ENCODE measurements at places on chromosomes 5 and 9.

- H3K4me3 ChIP-seq: no peak overlapping the region
Observed at GRCh38 chr5:7348168-7348854, 47.6 kb upstream of the ADCY2 start.

DNA sequence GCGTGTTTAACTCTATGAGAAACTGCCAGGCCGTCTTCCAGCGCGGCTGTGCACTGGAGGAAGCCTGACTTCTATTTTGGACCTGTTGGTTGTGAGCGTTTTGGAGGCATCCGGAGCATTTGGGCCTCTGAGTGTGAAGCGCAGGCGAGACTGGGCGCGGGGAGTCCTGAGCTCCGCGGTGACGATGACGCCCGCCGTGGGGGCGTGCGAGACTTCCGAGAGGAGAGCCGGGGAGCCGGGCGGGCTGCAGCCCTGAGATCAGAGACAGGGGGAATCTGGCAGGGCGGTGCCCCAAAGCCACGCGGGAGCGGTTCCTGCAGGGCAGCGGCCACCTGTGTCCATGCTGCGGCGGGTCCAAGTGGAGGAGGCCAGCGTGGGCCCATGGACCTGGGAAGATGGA lies 47.4 kb downstream of the NTNG2 start:
- H3K4me3 ChIP-seq: no peak overlapping the region
- H3K27me3 ChIP-seq: no peaks in the 10 kb centered on the region
- H3K36me3 ChIP-seq: no peaks in the 10 kb centered on the region
- no peak overlapping the region for H3K27ac ChIP-seq
- peaks cover 8% of the 10 kb centered on the region for H3K4me1 ChIP-seq

GRCh38 chr9:131708226-131709002 lies 31.5 kb downstream of the RAPGEF1 start:
- peak overlapping the region; percentile 38 for H3K27ac ChIP-seq
- no peaks in the 10 kb centered on the region for H3K36me3 ChIP-seq
- H3K27me3 ChIP-seq: no peaks in the 10 kb centered on the region
- no peak overlapping the region for H3K4me3 ChIP-seq
- H3K4me1 ChIP-seq: peaks cover 12% of the 10 kb centered on the region

- no peak for DNase-seq
- H3K4me1 ChIP-seq: no peaks in the 10 kb centered on the region
- H3K27me3 ChIP-seq: no peaks in the 10 kb centered on the region
- H3K4me3 ChIP-seq: no peak overlapping the region
- no peak overlapping the region for H3K27ac ChIP-seq
- H3K36me3 ChIP-seq: no peaks in the 10 kb centered on the region
Observed at GRCh38 chr5:73186976-73187375, 14.0 kb downstream of the TMEM174 start.

DNA sequence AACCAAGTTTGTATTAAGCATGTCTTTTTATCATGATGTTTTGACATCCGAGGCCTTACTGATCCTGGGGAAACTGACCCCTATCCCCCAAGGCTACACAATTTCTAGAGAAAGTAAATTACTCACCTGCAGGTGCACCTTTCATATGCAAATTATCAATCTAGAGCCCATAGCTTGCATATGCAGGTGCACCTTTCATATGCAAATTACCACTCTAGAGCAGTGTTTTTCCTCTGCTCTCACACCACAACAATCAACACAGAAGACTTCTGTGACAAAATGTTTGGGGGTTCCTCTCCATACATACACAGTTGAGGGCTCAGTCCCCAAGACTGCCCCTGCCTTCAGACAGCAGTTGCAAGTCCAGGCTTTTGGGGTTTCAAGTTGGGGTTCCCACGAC lies 203.7 kb upstream of the RORB start:
- H3K27me3 ChIP-seq: no peaks in the 10 kb centered on the region
- H3K4me3 ChIP-seq: no peak overlapping the region
- no peak overlapping the region for H3K27ac ChIP-seq
- H3K4me1 ChIP-seq: no peaks in the 10 kb centered on the region

- DNase-seq: peak; percentile 74
- H3K27ac ChIP-seq: no peak overlapping the region
- H3K36me3 ChIP-seq: no peaks in the 10 kb centered on the region
- H3K27me3 ChIP-seq: no peaks in the 10 kb centered on the region
Observed at GRCh38 chr5:103428411-103428871, 134.1 kb downstream of the NUDT12 start.

- peaks cover 38% of the 10 kb centered on the region for H3K4me1 ChIP-seq
- H3K27ac ChIP-seq: peak overlapping the region; percentile 96
- no peaks in the 10 kb centered on the region for H3K27me3 ChIP-seq
- DNase-seq: no peak
- H3K36me3 ChIP-seq: no peaks in the 10 kb centered on the region
Observed at GRCh38 chr9:97556036-97556720, 54.7 kb downstream of the TMOD1 start.

DNA sequence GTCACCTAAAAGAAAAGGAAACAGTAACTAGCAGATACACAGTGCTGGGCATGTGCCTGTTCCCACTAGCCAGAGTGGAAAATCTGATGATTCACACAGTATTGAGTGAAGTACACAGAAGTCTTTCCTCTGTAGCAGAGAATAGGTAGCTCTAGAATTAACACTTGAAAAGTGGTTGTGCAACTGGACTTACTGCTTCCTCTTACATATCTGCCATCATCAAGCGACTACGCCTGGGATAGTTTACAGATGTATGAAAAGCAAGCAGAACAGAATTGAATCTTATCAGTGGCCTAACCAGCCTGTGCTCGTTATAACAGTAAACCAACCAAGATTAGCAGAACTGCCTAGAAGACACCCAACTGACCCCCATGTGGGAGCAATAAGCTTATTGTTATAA lies 130.6 kb downstream of the DTWD2 start:
- DNase-seq: no peak
- H3K27ac ChIP-seq: no peak overlapping the region
- no peaks in the 10 kb centered on the region for H3K36me3 ChIP-seq

- H3K27ac ChIP-seq: no peak overlapping the region
- DNase-seq: peak; percentile 49
- no peak overlapping the region for H3K4me3 ChIP-seq
- H3K4me1 ChIP-seq: no peaks in the 10 kb centered on the region
- no peaks in the 10 kb centered on the region for H3K27me3 ChIP-seq
Observed at GRCh38 chr9:90815183-90815943, 13.7 kb downstream of the SYK start.

DNA sequence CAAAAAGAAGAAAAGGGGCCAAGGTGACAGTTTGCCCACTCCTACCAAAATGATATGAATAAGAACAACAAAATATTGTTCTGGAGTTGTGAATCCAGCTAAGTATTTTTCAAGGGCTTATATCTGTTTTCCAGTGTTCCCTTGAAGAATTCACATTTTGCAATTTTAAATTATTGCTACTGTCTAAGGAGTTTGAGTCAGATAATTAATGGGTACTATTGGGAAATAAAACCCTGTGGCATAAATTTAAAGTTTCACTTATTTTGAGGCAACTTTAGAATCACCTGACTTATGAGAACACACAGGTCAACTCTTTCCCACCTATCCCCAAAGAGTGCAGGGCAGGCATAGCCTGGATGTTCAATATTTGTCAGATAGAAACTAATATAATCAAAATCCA lies 188.0 kb upstream of the GHR start:
- H3K27me3 ChIP-seq: no peaks in the 10 kb centered on the region
- no peaks in the 10 kb centered on the region for H3K4me1 ChIP-seq
- H3K4me3 ChIP-seq: no peak overlapping the region
- no peaks in the 10 kb centered on the region for H3K36me3 ChIP-seq

DNA sequence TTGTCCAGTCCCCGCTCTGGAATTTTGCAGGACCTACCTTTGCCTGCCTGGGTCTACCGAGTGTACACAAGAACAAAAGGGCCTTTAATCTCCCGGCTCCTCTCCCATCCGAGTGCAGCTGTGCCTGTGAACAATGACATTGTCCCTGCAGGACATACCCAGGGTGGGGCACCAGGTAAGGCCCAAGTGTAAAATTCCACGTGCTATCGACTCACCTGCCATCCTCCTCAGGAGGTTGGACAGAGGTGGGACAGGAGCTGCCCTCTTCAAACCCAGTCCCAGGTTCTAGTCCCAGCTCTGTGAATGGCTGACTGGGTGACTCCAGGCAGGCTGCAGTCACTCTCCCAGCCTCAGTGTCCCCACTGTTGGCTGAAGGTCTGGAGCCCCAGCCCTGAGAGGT lies 159.6 kb upstream of the ALDH1B1 start:
- H3K4me1 ChIP-seq: no peaks in the 10 kb centered on the region
- no peaks in the 10 kb centered on the region for H3K27me3 ChIP-seq
- no peak overlapping the region for H3K27ac ChIP-seq
- DNase-seq: no peak
- no peaks in the 10 kb centered on the region for H3K36me3 ChIP-seq
- H3K4me3 ChIP-seq: no peak overlapping the region

DNA sequence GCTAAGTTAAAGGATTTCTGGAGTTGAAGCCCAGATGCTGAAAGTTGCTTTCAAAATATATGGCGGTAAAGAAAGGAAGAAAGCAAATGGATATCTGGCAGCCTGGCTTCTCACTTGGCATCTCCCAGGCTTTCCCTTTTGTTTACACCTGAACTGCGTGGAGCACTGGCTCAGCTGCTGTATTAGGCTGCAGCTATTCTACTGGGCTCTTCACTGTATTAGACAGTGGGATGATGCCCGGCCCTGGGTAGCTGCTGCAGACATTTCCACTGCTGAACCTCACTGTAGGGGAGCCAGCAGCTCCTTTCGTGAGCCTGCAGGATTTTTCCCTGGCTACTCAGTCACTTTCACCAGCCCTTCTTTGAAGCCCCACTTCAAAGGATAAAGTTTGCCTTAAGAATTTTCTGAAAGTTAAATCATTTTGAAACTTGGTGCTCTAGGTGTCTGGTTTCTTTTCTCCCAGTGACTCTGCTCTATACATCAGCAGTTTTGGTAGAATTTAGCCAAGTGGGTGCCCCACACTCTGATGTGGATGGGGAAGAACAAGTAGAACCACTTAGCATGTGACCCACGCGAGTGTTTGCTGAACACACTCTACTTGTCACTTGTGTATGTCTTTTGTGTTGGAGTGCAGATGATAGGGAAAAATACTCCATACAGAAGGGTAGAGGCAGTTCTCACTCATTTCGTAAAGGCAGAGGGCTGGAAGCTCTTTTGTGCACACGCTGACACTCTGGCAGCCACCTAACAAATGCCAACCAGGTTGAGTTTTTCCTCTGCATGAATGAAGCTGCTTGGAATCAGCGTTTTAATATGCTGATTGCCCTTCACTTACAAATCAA lies 49.9 kb downstream of the C9orf152 start:
- H3K27ac ChIP-seq: no peak overlapping the region
- no peaks in the 10 kb centered on the region for H3K36me3 ChIP-seq
- DNase-seq: no peak
- H3K4me3 ChIP-seq: no peak overlapping the region

GRCh38 chr5:52893863-52894262 lies 95.3 kb upstream of the ITGA2 start:
- H3K4me3 ChIP-seq: no peak overlapping the region
- no peak overlapping the region for H3K27ac ChIP-seq
- peaks cover 3% of the 10 kb centered on the region for H3K4me1 ChIP-seq
- H3K36me3 ChIP-seq: no peaks in the 10 kb centered on the region
- no peak for DNase-seq
- no peaks in the 10 kb centered on the region for H3K27me3 ChIP-seq

GRCh38 chr5:130126746-130127145 lies 222.5 kb downstream of the CHSY3 start:
- H3K27me3 ChIP-seq: no peaks in the 10 kb centered on the region
- H3K4me3 ChIP-seq: no peak overlapping the region
- H3K4me1 ChIP-seq: no peaks in the 10 kb centered on the region
- H3K36me3 ChIP-seq: no peaks in the 10 kb centered on the region

Measured in testis (tissue), 5 donors.